Stimulated activated CD4-positive, alpha-beta T cell treated with anti-CD3 and anti-CD28 coated beads, Interleukin-4, amount 100 ng/mL, for 4 hours (primary cell): ENCODE measurements at places on chromosomes 3 and 15.
A peak's percentile ranks its signal among the peaks of the same experiment; 100 is the strongest.

DNA sequence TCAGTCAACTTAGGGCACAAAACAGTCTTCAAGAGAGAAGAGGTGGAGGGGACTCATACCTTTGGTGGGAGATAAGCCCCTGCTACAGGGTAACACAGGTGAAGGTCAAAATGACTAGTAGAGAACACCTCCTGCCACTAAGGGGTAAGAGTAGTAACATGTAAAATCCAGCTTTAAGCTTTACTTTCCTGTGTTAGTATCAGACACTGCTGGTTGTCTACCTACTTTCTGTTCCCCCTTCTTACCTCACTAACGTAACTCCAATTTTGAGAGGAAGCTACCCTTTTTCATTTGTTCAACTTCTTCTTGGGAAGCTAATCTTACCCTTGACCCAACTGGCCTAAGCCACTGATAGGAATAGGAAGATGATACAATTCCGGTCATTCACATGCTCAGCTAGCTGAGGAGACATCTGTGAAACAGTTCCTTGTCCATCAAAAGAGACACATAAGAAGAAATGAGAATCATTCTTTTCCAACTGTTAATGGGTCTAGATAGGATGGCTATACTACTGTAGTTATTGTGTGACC is 826.8 kb upstream of the CFAP20DC start:
- DNase-seq, result no peak

- DNase-seq, result no peak
Observed at GRCh38 chr3:16599694-16600093, 5.5 kb downstream of the DAZL start.

DNA sequence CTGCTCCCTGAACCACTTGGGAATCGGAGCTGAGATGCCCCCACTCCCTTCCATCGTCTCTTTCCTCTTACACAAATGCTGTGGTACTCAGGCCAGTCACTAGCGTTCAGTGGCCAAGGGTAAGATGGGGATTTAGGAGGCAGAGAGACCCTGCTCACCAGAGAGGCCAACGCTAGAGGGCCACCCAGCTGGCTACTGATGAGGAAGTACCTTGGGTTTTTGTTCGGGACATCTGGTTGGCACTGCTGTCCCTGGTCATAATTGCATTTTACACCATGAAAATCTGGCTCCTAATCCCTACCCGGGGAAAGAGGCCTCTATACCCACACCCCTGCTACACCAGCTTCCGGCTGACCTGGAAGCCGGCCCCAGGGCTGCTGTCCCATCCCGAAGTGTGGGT is 7.7 kb downstream of the MAP6D1 start:
- DNase-seq, result no peak

- DNase-seq, result no peak
Observed at GRCh38 chr3:152100491-152101132, 168.1 kb upstream of the MBNL1 start.

DNA sequence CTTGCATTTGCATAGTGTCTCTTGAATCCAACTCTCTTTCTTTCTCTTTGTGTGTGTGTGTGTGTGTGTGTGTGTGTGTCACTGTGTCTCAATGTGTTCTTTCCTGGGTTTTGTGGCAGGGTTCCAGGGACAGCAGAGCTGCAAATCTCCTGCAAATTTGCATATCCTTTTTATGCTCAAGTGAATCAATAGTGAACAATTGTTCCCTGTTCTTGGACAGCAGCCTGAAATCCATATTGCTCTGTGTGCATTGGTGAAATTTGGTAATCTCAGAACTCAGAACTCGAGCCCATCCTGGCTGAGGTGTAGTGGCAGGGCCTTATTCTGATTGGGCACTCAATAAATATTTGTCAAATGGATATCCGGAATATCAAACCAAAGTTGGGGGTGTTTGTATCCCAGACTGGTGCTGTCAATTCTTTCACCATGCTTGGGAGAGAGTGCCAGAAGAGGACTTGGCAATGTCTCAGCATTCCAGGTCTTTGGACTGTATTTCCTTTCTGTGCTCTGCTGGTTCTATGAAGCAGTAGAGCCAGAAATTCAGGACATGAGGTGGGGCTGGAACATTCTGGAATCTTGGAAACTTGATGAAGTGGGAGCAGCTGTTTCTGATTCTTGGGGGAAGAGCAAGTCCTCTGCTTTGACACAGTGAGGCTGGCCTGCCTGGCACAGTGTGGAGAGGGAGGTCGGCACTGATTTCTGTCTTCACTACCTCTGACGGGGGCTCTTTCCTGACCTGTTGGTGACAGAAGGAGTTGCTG is 380.6 kb upstream of the C2CD4B start:
- DNase-seq, result no peak

DNA sequence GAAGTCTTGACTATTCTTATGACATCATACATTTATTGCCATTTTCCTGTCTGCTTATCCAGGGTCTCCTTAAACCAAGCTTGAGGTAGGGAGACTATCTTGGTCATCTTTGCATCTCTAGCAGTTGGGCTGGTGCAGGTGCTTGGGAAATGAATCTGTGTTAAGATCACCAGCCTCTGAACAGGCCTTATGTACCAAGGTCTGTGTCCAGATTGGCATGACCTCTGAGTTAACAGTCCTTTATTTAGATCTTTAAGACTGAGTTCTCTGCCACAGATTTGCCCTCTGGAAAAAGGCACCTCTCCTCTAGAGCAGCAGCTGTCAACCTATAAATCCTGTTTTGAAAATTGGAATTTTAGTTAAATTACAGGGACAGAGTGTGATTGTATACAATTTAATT is 35.4 kb downstream of the RAB7A start:
- DNase-seq, result no peak

DNA sequence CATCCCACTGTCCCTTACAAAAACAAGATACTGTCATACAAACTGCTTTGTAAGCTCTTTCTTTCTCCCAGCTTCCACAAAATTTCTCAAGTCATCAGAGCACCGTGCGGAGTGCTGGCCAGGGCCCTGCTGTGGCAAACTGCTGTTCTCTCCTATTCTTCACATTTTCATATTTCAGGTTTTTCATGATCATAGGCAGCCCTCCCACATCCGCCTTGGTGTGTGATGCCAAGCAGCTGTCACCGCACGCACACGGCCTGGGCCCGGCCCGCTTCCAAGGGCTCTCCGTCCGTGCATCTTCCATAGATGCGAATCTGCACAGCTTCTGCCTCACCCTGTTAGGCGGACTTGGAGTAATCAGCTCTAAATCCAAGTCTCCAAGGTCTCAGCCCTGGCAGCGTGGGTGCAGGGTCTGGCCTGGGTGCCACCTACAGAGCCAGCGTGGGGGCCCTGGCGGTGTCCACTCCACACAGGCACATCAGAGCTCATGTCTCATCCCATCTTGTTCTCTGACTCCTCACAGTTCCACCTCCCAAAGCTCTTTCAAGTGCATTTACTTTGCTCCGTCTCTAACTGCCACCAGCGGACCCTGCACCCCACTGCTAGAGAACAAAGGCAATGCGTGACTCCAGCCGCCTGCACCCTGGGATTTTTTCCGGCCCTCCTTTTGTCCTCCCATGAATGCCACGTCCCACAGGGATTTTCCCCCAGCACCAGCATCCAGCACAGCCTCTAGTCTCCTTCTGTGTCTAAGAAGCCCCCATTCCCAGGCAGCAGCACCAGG is 27.2 kb downstream of the CYFIP1 start:
- DNase-seq, result no peak

DNA sequence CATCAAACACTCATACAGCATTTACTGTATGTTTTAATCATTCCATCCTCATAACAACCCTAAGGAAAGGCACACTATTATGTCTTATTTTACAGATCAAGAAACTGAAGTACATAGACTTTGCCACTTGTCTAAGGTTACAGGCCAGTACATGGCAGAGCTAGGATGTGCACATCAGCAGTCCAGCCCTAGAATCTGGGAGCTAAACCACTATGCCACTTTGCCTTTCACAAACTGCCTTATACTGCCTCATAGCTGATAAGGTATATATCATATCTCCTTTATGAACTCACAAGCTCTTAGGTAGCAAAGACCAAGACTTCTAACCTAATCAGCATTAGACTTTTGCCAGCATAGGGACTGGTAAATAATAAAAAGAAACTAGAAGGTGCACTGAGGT is 49.1 kb downstream of the MYO9A start:
- no peak for DNase-seq

DNA sequence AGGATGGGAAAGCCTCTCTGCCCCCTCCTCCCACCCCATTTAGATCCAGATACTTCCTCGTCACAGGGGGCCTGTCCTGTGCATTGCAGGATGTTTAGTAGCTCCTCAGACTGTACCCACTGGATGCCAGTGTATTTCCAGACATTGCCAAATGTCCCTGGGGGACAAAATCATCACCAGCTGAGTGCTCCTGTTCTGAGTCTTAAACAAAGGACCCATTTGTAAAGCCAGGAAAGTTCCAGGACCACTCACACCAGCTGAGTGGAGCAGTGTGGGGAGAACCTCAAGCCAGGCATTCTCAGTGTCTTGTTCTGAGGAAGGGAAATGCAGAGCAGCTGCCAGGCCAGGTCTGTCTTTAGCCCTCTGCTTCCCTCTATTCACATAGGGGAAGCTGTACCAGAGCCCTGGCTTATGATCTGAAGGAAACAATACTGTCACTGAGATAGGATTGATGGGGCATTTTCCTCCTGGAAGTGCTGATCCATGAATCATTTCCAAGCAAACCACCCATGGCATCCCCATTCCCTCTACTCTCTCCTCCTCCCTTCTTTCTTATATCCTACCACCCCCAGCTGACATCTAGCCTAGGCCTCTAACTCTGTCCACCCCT is 67.4 kb upstream of the MEX3B start:
- no peak for DNase-seq

DNA sequence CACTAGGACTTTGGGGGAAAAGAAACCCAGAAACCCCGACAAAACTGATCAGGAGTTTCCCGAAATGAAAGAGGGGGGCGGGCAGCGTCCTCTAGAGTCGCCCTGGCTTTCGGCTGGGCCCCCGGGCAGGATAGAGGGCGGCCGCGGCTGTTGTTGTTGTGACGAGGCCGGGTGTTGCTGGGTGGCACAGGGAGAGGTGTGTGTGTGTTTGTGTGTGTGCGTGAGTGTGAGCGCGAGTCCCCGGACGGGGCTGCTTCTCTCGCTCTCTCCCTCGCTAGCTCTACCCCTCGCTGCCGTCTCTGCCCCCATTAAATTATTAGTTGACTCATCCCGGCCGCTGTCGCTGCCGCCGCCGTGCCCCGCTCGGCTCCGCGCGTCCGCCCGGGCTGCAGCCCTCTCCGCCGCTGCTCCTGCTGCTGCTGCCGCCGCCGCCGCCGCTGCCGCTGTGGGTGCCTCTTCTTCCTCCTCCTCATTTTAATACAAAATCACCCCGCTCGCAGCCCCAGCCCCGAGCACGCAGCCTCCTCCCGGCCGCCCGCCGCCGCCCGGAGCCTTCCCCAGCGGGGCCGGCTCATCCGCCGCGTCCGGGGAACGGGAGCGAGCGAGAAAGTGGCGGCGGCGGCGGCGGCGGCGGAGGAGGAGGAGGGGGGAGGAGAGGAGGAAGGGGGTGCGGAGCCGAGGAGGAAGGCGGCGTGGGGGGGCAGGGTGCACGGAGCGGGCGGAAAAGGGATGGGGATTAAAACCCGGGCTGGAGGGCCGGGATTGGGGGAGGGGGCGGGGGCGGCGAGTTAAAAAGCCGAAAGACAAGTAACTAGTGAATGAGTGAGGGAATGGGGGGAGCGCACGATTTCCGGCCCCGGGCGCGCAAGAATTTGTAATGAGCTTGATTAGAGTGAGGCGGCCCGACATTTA is at the start of gene SATB1:
SATB1 (minus strand) TSS at position 611 of the 912 bp plus-strand sequence. CDS start 4,372 bp downstream, outside the sequence.
- DNase-seq, result peak; percentile 56

GRCh38 chr15:49041426-49041825 is 4.8 kb downstream of the SECISBP2L start:
- no peak for DNase-seq

- DNase-seq, result no peak
Observed at GRCh38 chr3:67578416-67578815, 76.0 kb downstream of the SUCLG2 start.

DNA sequence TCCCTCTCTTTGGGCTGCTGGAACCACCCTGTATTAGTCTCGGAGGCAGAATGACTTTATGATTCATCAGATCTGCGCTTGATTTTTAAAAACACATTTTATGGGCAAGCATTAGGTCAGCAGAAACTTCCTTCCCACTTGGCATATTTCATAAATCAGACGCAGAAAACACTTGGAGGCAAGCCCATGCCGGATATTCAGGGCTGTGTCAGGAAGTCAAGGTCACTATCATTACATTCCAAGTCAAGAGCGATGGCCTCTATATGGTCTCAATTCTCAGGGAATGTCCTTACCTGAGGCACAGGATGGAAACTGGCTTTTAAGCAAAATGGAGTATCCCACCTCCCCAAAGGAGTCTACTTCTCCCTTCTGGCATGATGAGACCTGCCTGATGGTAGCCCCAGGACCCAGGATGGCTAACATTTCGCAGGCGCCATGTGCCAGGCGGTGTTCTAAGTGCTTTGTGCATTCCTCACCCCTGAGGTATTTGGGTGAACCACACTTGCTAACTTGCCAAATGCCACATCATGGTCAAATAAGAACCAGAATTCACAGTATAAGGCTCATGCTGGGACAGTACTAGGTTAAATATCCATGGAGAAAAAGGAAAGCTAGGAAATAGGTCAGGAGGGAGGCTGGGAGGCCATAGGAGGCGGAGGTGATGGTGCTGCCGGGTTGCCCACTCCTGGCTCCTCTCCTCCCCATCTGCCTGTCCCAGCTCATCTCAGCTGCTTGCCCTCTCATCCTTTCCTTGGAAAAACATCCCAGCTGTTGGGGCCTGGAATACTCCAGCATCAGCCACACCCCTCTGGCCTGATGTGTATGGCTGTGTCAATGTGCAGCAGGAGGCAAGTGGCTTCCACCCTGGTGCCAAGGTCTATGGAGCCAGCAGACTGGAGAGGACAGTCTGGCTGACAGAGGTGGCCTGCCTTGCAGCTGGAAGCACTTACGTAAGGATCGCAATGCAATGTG is 18.8 kb downstream of the BCL2L10 start:
- no peak for DNase-seq

- no peak for DNase-seq
Observed at GRCh38 chr15:68778876-68779275, 41.8 kb downstream of the ANP32A start.

GRCh38 chr3:71726146-71726545 is 944 bp upstream of the EIF4E3 start:
- no peak for DNase-seq

DNA sequence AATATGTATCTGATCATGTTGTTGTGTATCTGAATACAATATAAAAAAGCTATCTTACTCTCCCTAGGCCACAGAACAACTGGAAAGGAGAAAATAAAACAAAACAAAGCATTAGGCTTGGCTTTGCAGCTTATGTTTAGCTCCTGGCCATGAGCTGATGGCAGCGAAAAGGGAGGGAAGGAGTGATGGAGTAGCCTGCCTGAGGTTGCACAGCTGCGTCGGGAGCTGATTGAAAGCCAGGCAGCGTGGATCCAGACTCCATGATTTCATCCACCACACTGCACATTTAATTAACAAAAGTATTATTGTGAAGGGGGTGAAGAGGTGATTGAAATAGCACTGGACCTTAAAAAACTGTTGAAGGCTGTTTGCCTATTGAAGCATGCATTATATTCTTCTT is 212.2 kb downstream of the GABRG3 start:
- no peak for DNase-seq

GRCh38 chr3:67550541-67550940 is 103.9 kb downstream of the SUCLG2 start:
- no peak for DNase-seq

GRCh38 chr15:86079508-86080266 is at the start of gene AGBL1:
Gene AGBL1 (plus strand): TSS chr15:86079871.
- DNase-seq, result no peak
